ENCODE measurements at places on chromosomes 6 and 20.

- no peak for DNase-seq
These were observed 73.9 kb downstream of the TCP11 start for GRCh38 chr6:35067234-35067633.

GRCh38 chr6:72715119-72715518 is 93.3 kb downstream of the KCNQ5 start:
- no peak for DNase-seq

- DNase-seq = peak; percentile 58
These were observed 80.0 kb upstream of the RPS6KA2 start for GRCh38 chr6:166707045-166707444.

DNA sequence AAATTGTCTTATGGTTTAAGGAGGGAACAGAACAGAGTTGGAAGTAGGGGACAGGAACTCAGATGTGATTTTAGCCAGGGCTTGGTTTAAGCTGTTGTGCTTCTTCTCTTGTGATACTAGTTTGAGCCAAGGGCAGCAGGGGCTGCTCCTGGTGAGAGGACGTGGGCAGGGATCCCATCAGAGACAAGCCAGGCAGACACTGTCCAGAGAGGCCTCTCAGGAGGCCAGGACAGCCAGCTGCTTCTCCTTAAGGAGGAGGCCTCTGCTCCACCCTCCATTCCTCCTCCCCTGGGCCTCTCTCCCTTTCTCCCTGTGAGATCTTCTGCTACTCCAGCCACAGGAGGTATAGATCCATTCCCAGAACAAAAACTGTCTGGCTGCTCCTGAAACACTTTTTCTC is 108.4 kb upstream of the MLN start:
- DNase-seq = no peak

GRCh38 chr6:72739368-72739779 is 117.5 kb downstream of the KCNQ5 start:
- no peak for DNase-seq

GRCh38 chr6:154650351-154650750 is 82.9 kb upstream of the SCAF8 start:
- DNase-seq = no peak

GRCh38 chr6:53924277-53924676 is 129.5 kb downstream of the LRRC1 start:
- DNase-seq = no peak

- DNase-seq = peak; percentile 19
These were observed 113.9 kb upstream of the SLC35B3 start for GRCh38 chr6:8549074-8549790.

- DNase-seq = no peak
These were observed 243.0 kb upstream of the RIN2 start for GRCh38 chr20:19515074-19515473.

- peak; percentile 44 for DNase-seq
These were observed 361.9 kb upstream of the JARID2 start for GRCh38 chr6:14883921-14884320.

- no peak for DNase-seq
These were observed 93.4 kb downstream of the HIVEP2 start for GRCh38 chr6:142851601-142852000.

DNA sequence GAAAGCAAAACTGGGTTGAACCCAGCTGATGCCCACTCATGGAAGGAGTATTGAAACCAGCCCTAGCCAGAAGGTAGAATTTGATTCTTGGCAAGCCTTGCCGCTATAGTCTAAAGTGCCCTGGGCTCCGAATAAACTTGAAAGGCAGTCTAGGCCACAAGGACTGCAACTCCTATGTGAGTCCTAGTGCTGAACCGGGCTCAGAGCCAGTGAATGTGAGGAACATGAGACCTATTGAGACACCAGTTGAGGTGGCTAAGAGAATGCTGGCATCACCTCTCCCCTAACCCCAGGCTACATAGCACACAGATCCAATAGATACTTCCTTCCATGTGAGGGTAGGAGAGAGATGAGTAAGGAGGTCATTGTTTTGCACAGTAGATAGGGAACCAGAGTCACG is 3.5 kb upstream of the DEFB110 start:
- no peak for DNase-seq

GRCh38 chr6:107716688-107717089 is 107.4 kb downstream of the SCML4 start:
- peak; percentile 54 for DNase-seq

DNA sequence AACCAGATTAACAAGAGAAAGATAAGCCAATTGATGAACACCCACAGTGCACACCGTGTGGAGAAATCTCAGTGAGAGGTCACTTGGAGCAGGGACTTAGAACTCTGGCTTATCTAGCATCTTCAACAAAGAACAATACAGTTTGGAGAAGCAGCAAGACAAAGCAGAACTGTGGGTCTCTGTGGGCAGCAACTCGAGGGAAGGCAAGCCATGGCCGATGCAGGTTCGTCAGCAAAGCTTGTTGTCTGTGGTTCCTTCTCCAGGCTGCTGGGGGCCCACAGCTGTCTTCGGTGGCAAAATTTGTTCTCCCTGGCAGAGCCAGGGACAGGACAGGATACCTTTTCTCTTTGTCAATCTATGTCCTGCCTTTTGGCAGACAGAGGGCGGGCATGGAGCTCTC is 22.1 kb downstream of the RPP40 start:
- no peak for DNase-seq

Data from choroid plexus epithelial cell (primary cell).